ENCODE measurements at places on chromosomes 1 and 21.

DNA sequence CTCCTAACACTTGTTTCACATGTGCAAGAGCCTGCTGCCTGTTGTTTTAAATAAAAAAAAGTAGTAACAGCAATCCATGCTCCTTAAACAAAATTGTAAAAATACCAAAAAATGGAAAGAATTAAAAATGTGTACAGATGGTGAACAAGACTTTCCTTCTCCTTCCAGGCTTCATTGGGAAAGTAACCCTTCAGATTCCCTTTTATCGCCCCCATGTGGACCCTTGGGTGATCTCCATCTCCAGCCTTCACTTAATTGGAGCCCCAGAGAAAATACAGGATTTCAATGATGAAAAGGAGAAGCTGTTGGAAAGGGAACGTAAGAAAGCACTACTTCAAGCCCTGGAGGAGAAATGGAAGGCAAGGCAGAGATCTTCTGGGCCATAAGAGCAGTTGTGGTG is 14.2 kb downstream of the VPS13D start:
- no peak for DNase-seq

DNA sequence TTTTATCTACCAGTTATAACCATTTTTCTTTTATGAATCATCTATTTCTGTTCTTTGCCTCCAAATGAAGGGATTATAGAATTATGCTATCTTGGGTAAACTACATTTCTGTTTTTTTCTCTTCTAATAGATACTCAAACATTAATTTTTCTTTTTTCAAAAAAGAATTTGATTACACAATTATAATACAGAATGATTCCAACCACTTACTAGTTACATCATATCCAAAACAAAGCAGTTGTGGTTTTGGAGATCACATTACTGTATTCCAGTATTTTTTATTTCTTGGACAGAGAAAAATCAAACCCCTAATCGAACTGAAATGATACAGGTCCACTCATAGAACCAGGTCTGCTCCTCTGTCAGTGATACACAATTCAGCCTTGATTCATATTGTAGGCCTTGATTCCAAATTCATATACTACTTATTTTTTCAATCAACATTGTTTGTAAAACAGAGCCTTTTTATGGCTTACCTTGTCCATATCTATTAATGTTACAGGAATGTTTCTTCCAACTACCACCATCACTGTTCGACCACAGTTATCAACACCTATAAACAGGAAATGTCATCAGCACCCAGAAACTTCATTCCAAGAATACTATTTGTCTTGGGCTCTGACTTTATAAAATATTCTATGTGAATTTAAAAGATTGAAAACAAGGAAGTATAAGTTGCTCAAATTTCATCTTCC is 43.2 kb downstream of the GDAP2 start:
- DNase-seq, result no peak

DNA sequence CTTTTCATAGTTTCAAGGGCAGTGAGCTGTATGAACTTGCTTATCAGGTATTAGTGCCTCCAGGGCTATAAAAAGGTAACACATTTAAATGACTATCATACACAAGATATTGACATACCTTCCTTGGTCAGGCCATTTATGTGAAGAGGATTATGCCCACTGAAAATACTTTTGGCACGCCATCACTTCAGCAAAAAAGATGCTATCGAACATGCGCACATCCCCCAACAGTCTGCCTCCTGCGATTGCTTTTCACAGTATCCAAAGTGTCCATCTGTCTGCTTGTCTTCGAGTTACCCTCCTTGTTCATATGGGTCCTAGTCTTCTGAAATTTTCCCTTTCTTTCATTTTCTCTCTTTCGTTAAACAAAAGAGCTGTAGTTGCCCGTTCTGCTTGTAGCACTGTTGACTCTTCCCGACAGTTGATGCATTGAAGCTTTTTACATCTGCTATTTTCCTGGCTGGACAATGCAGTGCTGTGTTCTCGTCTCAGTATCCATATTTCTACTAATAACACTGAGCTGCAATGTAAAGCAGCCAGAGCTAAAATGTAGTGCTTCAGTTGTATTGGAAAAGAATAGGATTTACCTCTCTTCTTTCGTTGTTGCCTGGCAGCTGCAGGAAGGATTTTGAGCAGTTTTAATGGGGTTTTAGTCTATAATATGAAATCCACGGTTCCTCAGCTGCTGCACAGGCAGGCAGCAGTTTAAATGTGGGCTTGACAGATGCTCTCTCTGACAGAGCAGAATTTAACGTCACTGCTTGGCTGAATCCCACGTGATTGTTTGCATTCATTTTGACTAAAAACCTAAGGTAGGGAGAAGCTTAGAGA is at the start of gene B3GALT2:
Gene B3GALT2, minus strand, starts transcription at position 713 of the 831 bp plus-strand sequence. CDS start 5,051 bp downstream, outside the sequence.
- no peak for DNase-seq

DNA sequence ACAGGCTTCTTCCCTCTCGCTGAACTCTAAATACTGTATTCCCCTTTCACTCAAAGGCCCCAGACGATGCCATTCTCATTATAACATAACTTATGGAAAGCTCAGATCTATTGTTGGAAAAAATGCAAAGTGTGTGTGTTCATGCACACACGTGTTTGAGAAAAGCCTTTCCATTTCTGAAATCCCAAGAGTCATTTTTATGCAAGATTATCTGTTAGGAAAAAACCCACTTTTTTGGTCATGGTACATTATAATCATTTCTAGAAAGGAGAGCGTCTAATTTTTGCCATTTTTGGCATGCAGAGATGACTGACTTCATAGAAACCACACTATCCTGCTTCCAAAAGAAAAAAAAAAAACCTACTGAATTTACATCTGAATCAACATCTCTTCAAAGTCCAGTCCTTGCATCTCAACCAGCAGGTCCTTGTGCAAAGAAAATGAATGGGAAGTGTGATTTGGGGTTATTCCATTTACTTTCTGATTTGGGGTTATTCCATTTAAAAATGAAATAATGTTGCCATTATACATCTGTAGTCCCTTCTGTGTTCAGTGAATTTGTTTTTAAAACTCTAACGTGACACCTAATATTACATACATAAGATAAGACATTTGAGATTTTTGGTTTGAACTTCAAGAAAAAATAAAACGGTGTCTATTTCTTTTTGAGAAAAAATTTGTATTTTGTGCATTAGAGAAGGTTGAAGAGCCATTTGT is 150.3 kb downstream of the DHRS3 start:
- DNase-seq, result no peak

DNA sequence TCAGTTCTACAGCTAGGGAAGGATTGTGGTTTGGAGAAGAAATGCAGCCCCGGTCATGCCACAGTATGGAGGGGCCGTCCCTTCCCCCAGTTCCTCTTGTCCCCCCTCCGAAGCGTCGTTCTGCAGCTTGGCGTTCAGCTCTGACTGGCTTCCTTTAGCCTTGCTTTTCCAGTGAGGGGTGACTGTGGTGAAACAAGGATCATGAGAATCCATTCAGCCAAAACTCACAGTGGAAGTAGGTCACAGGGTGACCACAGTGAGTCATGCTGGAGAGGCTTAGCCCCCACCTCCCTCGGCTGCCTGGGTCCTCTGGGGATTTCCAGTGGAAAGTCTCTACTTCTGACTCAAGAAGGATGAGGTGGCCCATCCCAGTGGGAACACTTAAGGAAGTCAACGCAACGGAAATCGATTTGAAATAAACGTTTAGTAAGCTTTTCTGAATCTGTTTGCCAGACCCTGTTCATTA is 37.3 kb upstream of the COL6A2 start:
- DNase-seq, result no peak

DNA sequence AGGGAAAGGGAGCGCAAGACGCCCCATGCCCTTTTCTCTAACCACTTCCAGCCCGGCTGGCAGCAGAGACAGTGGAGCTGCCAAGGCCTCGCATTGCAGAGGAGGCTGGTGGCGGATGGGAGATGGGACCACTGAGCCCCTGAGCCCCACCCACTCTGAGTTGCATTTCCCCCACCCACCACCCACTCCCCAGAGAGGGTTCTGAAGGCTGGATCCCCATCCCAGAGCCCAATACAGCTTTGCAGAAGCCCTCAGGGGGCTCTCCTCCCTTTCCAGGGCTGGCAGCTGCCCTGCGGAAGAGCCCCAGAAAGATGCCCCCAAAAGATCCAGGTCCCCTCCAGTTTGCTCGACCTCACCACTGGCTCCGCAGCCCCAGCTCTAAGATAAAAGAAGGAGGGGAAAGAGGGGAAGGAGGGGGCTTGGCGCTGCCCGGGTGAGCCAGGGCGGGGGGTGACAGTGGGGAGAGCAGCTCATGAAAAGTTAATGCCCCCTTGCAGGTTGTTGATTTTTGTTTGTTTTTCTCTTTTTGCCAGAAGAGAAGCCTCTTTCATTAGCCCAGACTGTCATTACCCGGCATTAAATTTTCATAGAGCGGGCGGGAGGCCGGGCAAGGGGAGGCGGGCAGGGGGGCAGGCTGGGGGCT is 38.4 kb upstream of the CASZ1 start:
- DNase-seq, result no peak

GRCh38 chr1:234315091-234315541 is 58.1 kb upstream of the COA6 start:
- DNase-seq, result no peak

- peak; percentile 32 for DNase-seq
These were observed 31.3 kb downstream of the NSL1 start for GRCh38 chr1:212760126-212760823.

- no peak for DNase-seq
These were observed 199.0 kb downstream of the USH2A start for GRCh38 chr1:216224233-216224632.

All from T-helper 1 cell (primary cell).